ENCODE measurements at places on chromosomes 2 and 18. TPM values are rescaled to one million over a fixed set of nuclear protein-coding genes. Genes with fewer than 3 reads are reported as not detected.

DNA sequence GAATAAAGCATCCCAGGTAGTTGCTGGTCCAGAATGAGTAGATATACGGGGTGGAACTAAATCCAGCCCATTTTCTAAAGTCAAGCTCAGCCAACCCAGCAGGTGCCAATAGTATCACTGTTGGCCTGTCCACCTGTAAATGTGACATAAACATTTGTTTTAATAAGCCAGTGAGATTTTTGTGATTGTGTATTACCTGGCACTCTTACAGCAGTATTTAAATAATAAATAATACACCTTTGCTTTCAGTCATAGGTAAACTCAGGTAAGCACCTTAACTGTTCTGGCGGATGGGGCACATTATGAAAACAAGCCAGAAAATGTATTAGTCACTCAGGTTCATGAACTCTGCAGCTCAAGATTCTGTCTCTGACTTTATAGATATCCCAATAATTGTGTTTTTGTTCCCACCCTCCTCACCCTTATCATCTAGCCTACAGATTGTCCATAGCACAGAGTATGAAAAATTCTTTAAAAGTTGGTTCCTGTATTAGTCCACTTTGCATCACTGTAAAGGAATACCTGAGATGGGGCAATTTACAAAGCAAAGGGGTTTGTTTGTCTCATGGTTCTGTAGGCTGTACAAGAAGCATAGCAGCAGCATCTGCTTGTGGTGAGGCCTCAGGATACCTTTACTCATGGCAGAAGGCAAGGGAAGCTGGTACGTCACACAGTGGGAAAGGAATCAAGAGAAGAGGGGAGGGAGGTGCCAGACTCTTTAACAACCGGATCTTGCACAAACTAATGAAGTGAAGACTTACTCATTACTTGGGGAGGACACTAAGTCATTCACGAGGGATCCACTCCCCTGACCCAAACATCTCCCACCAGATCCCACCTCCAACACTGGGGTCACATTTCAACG, 73.0 kb upstream of the CYRIA start:
- no peak overlapping the region for H3K4me3 ChIP-seq
- H3K4me1 ChIP-seq = no peaks in the 10 kb centered on the region
- H3K27ac ChIP-seq = no peak overlapping the region
- DNase-seq = no peak
- H3K36me3 ChIP-seq = no peaks in the 10 kb centered on the region

- no peak for DNase-seq
- H3K4me1 ChIP-seq = no peaks in the 10 kb centered on the region
- H3K27ac ChIP-seq = no peak overlapping the region
Measured at GRCh38 chr18:46312221-46312620, 208.0 kb downstream of the HAUS1 start.

GRCh38 chr2:12811916-12812315, 95.2 kb downstream of the TRIB2 start:
- peaks cover 2% of the 10 kb centered on the region for H3K4me1 ChIP-seq
- H3K4me3 ChIP-seq = no peak overlapping the region
- DNase-seq = no peak
- H3K27me3 ChIP-seq = peaks cover 12% of the 10 kb centered on the region

GRCh38 chr18:75264926-75265597, 54.5 kb downstream of the TSHZ1 start:
- H3K4me3 ChIP-seq = no peak overlapping the region
- DNase-seq = no peak
- H3K27me3 ChIP-seq = no peaks in the 10 kb centered on the region
- peaks cover 5% of the 10 kb centered on the region for H3K36me3 ChIP-seq
- peaks cover 12% of the 10 kb centered on the region for H3K4me1 ChIP-seq
- H3K27ac ChIP-seq = no peak overlapping the region

Gene GGCX
- 26.8 TPM for total RNA-seq

GRCh38 chr2:133378386-133378785, 189.9 kb downstream of the NCKAP5 start:
- H3K27ac ChIP-seq = no peak overlapping the region
- H3K4me3 ChIP-seq = no peak overlapping the region
- no peaks in the 10 kb centered on the region for H3K4me1 ChIP-seq
- no peak for DNase-seq

DNA sequence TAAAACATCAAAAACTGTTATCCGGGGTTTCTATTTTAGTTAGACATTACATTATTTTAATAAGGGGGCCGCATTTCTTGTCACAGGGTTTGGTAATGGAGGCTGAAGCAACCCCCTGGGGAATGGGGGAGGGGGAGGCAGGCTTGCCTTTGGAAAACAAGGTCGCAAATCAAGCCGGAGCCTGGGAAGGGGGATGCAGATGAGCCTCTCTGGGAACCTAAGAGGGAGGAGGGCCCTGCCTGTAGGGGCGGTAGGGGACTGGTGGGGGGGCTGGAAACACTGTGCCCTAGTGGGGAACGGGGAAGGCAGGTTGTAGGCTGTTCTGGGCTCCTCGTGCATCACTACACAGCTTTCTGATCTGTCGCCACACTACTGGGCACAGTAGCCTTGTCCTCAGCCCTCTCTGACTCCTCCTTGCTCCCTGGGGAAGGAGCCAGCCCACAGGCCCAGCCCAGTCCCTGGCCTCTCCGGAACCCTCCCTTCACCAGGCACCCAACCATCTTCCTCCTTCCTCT, 170.2 kb upstream of the SMAD2 start:
- H3K4me1 ChIP-seq = no peaks in the 10 kb centered on the region
- peaks cover 15% of the 10 kb centered on the region for H3K27me3 ChIP-seq
- no peak overlapping the region for H3K27ac ChIP-seq

DNA sequence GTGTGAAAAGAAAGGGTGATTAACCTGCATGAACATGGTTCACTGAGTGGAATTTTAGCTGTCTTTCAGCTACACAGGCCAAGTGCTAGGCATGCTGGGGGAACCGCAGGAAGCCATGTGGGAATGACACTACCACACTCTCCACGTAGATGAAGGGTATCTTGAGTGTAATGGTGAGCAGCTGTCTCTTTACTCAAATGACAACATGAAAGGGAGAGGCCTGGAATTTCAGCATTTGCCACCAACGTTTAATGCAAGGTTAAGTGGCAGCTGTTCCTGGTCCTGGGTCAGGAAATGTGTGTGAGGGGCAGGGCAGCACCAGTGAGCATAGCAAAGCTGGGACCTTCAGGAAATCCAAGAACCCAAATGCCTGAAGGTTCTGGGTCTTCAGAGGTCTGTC, 588.4 kb downstream of the SLC4A3 start:
- no peaks in the 10 kb centered on the region for H3K27me3 ChIP-seq
- H3K4me1 ChIP-seq = no peaks in the 10 kb centered on the region
- H3K4me3 ChIP-seq = no peak overlapping the region
- no peak overlapping the region for H3K27ac ChIP-seq
- no peaks in the 10 kb centered on the region for H3K36me3 ChIP-seq
- no peak for DNase-seq
